Anterior cingulate cortex (tissue), 58 donors: ENCODE measurements at places on chromosomes 13 and 19.
A peak's percentile ranks its signal among the peaks of the same experiment; 100 is the strongest.

- no peak for DNase-seq
Observed at GRCh38 chr13:101309014-101309619, 107.2 kb downstream of the NALCN start.

DNA sequence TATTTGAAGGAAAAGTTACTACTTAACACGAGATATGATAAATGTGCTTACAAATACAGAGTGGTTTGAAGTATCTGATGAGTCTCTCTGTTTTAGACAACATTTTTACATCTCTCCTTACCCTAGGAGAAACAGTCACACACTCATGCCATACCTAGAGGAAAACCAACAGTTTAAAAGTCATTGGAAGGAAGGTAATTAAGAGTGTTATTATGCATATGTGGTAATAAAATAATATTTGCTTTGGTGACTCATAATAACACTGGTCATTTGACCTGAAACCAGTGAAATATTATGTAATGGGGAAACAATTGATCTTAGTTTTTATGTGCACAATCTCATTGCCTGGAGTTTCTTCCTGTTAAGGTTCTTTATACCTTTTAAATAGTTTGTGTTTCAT lies 136.9 kb upstream of the SOX21 start:
- DNase-seq = no peak

DNA sequence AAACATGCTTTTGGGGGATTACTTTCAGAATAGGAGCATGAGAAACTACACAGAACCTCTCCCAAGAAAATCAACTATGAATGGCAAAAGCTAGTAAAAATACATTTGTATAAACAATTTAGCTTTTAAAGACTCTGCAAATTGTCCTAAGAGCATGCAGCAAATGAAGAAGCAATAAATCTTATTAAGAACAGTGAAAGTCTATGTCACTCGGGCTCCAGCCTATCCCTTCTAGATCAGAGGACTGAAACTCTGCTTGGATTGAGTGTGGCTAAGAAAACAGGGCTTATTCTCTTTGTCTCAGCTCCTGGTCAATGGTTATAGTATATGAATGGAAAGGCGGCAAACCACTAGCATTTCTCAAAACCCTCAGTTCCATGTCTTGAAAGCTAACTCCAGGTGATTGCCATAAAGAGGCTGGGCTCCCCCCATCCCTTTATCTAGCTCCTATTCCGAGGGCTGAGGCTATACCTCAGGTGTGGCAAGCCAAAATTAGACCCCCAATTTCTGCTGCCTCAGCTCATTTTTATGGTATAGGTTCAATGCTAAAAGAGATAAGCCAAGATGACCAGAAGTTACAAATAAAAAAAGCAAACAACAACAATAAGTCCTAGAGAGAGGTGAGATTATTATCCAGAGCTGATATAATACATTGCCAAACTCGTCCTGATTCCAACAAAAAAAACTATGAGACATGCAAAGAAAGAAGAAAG lies 953.2 kb downstream of the SLITRK6 start:
- no peak for DNase-seq

GRCh38 chr19:54461210-54461609 lies 2.4 kb downstream of the LENG9 start:
- no peak for DNase-seq

DNA sequence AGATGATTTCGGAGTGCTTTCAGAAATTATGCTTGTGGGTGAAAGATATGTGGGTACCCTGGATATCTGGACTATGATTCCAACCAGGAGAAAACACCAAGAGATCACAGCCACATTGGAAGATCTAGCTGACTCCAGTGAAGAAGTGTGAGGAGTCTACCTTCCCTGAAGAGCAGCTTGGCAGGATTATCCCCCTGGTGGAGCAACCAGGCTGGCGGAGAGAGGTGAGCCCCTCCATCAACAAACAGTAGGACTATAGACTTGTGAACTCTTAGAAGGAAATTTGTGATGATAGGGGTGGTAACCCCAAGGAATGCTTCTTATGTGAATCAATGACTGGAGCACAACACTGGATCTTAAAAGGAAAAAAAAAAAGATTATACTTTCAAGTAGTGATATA lies 47.8 kb upstream of the DIAPH3 start:
- no peak for DNase-seq

DNA sequence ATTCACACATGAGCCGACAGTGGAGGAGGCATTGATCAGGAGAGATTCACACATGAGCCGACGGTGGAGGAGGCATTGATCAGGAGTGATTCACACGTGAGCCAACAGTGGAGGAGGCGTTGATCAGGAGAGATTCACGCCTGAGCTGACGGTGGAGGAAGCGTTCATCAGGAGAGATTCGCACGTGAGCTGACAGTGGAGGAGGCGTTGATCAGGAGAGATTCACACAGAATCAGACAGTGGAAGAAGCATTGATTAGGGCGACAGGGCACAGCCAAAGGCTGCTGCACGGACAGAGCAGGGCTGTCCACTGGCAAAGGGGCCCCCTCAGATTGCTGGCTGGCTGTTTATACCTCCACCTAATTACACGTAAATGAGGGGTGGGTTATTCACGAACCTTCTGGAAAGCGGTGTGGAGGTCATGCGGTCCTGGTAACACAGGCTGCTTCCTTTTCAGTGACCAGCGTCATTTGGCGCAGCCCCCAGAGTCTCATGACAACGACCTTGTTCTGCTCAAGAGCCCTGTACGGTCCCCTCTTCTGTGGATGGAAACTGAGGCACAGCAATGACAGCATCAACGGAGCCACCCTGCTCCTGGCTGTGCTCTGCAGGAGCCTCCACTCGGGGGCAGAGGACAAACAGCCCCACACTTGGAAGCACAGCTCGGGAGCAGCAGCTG lies 50.6 kb upstream of the GAS6 start:
- DNase-seq = no peak

- DNase-seq = no peak
Observed at GRCh38 chr13:110421696-110422385, 114.8 kb downstream of the COL4A2 start.

- DNase-seq = no peak
Observed at GRCh38 chr19:35908973-35909683, 1.0 kb upstream of the TYROBP start.

- no peak for DNase-seq
Observed at GRCh38 chr19:41426952-41427646, at the start of gene B3GNT8. Gene B3GNT8 (minus strand): TSS chr19:41427374. CDS start chr19:41426778, 596 bp downstream.

GRCh38 chr19:12899891-12900518 lies 9.0 kb downstream of the GCDH start:
- DNase-seq = no peak

- no peak for DNase-seq
Observed at GRCh38 chr13:101127741-101128353, 288.5 kb downstream of the NALCN start.

DNA sequence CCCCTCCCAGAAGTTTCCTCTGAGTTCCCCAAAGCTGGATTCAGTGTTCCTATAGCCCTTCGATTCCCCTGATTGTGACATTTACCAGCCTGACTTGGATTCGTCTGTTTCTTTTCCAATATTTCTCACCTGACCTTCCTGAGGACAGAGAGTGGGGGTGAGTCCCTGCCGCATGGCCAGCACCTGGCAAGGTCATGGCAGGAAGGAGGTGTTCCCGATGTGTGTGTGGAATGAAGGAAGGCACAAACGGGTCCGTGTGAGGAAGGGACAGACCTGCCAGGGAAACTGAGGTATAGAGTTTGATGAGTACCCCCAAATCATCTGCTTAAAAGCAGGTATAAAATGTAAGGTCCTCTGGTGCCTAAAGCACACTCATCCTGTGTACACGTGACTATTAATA lies 3.3 kb downstream of the COL4A1 start:
- no peak for DNase-seq

DNA sequence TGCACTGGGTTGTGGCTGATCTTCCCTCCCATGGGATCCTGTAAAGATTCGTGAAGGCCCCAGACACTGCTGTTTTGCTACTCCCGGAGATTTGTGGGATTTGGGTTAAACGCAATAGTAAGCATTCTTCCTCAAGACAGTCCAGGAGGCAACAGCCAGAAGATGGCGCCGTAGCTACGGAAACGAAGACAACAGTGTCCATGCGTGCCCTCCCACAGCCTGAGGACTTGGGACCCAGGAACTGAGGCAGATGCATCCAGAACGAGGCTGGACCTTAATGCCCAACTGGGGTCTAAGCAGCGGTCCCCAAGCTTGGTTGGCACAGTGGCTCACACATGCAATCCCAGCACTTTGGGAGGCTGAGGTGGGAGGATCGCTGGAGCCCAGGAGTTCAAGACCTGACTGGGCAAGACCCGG lies 57.6 kb upstream of the ZNF507 start:
- peak; percentile 5 for DNase-seq

GRCh38 chr13:112837371-112838037 lies 131.5 kb upstream of the MCF2L start:
- no peak for DNase-seq

DNA sequence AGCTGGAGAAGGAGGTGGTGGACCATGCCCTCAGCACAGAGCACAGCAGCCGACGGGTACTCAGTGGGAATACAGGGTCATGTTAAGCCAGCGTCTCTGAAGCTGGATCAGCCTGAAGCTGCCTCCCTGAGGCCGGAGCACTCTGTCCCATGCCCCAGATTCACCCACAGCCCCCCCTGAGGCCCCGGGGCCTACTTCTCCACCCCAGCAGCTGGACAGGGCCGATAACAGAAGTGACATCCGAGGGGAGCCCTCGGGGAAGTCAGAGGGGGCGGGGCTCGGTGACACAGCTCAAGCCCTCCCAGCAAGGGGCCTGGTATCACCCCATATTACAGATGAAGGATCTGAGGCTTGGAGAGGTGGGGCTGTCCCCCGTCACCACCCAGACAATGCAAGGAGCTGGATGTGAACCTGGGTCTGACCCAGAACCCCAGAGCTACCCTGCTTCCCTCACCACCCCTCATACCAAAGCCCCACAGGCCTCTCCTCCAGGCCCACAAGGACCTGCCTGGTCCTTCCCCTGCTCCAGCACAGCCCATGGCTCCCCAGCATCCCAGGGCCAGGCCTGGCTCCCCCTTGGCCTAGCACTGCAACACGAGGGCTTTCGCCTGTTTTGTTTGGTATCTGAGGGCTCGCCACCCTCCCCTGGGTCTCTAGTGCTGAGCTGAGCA lies 5.7 kb downstream of the R3HDM4 start:
- no peak for DNase-seq
